ENCODE measurements at places on chromosomes 5 and 9.

DNA sequence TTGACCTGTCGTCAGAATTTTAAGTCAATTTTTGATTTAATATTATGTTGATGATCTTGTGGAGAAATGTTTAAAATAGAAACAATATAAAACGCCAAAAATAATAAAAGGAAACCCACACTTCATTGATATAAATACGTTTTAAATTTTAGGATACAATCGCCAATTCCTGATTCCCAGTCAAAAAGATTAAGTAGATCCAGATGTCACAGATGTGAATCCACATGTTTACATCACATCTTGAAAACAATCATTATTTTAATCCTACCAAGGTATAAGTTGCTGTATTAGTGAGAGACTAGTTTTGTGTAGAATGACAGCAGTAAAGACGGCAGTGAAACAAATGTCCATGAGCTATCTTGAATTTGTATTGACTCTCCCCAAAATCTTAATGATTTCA is 4.9 kb downstream of the TAS2R1 start:
- DNase-seq: no peak

- peak; percentile 10 for DNase-seq
Observed at GRCh38 chr5:139808481-139809330, 13.1 kb downstream of the PSD2 start.

DNA sequence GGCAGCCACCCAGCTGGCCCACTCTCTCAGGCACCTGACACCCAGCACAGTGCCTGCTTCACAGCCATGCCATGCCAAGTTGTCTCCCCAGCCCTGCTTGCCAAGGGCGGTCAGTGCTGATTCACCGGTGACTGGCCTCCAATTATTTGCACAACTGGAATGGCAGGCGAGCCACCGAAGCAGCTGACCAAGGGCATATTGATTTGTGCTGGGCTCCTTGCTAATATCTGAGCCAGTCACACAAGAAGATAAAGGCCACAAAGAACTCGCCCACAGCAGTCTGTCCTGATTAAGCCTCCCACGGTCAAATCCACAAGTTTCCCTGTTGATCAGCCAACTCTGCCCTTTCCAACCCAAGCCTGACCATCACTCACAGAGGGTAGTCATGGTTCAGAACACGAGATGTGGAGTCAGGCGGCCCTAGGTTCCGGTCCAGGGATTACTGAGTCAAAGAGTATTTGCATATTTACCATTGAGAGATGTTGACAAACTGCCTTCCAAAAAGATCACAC is 6.4 kb upstream of the EEIG1 start:
- DNase-seq: no peak

DNA sequence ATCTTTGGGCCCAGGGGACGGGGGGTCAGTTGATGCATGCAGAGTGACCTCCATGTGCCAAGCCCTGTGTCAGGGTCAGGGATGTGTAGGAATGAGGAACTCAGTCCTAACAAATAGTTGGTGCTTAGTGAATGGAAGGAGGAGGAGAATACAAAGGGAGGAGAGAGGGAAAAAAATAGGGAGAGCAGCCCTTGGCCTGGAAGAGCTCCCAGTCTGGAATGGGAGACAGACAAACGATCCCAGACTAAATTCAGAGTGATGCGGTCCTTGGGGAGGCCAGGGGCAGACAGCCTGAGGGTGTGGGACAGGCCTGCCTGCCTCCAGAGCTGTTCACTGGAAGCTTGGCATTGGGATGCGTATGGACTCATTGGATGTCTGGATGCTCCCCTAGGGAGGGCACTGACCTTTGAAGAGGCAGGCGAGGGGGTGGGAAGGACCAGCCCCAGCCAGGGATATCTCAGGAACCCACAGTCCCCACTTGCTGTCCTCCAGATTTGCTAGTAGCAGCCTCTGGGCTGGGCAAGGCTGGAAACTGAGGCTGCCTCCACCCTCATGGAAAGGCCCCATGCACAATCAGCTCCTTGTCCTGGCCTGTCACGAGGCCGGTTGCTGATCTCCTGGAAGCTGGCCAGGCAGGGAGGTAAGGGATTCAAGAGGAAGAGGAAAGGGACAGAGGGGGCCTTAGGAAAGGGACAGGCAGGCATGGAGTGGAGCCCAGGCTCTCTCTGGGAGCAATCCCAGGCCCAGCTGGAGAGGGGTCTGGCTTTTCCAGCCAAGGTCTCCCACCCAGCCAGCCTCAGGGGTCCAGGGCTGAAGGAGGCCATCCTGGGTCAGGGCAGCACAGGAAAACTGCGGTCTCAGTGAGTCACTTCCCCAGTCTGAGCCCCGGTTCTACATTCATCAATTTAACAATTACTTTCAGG is 69.0 kb upstream of the GGTA1 start:
- DNase-seq: no peak

DNA sequence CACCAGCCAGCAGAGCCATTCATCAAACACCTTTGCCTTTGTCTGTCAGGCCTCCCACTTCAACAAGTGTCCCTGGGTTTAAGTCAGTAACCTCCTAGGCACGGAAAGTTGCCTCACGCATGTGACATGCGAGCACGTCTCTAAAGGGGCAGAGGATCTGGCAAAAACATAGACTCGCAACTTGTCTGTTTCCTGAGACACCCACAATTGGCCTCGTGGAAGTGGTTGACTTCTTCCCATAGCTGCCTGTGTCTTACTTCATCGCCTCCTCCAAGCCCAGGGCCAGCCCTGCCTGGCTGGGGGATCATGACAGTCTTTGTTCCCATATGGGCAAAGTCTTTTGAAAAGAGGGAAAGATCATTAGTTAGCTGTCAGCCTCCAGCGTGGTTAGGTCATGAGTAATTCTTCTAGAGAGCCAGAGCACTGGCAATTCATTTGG is 35.5 kb upstream of the GLRX start:
- DNase-seq: no peak

DNA sequence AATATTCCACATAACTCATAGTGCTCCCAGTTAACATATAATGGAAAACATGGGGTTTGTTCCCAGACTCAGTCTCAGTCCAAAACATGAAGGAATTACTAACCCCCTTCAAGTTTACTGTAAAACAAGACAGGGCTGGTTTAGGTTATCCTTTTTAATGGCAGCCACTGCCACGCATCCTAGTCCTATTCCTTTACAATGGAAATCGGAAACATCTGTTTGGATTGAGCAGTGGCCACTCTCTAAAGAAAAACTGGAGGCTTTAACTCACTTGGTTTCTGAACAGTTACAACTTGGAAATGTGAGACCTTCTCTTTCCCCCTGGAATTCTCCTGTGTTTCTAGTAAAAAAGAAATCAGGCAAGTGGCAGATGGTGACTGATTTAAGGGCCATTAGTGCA is 609.9 kb upstream of the ACO1 start:
- no peak for DNase-seq

- DNase-seq: no peak
Observed at GRCh38 chr9:91348191-91348807, 13.4 kb downstream of the AUH start.

DNA sequence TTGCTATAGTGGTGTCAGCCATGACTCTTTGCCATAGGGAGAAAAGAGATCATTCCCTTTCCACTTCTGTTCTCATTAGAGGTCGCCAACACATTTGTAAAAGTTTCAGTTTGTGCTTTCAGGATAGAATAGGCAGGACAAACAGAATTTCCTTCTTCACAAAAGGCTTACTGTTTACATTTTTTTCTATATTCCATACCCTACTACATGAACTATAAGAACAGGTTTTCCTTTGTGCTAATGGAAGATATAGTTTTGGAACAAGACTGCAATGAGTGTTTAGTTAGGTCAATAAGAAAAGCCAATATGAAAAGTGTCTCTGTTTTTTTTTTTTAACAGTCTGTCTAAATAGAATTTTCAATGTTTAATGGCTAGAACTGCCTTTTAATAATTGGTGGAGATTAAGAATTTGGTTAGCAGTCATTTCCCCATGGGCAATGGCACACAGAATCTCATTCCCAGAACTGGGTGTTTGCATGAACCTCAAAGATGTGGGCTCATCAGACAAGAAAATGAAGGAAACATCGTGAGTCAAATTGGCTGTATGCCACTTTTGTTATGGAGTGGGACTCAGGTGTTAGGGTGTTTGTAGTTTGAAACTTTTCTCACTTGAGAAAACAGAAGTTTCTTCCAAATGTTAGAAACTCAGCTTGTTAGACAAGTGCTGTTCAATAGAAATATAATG is 75.2 kb upstream of the PRLR start:
- no peak for DNase-seq

DNA sequence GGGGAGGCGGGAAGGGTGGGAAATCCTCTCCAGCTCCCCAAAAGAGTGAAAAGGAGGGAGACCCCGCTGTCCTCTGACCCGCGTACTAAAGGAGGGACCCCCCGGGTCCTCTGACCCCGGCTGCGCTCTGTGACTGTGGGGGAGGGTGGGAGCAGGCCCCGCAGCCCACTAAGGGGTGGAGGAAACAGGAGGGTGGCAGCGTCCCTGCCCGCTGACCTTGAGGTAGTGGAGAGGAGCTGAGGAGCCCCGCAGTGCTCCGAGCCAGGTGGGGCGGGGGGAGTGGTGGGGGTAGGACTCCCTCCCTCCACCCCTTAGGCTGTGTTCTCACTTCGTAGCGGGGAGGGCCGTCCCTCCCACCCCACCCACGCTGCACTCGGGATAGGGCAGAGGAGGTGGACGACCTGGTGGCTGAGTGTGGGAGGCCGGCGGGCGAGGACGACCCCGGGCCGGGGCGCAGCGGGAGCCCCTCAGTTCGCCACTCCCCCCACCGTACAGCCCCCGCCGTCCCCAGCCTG is 449 bp upstream of the ADCY2 start:
- no peak for DNase-seq

DNA sequence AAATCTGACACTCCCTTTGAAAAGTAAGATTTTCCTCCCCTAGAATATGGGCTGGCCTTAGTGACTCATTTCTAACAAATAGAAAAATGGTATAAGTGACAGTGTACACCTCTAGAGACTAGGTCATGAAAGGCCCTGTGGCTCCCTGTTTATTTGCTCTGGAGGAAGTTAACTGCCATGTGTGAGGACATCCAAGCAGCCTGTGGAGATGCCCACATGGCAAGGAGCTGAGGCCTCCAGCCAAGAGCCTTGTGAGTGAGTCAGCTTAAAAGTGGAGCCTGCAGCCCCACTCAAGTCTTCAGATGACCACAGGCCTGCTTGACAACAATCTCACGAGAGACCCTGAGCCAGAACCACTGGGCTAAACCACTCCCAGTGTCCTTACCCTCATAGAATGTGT is 128.1 kb upstream of the LHFPL2 start:
- DNase-seq: no peak

DNA sequence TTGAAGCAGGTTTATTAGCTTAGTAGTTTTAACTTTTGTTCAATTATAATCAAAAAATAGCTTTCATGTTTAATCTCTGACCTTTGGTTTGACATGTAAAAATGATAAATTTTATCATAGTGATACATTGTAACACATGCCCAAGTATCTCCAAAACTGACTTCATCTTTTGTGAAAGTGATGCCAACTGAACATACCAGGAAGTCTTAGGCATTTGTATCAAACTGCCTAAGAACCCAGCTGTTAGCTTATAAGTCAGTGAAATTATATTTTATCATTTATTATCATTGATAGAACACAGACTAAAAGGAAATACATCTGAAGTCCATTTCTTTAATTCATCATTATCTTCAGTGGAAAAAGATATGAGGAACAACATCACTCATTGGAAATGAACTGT is 39.1 kb downstream of the NIPBL start:
- no peak for DNase-seq

DNA sequence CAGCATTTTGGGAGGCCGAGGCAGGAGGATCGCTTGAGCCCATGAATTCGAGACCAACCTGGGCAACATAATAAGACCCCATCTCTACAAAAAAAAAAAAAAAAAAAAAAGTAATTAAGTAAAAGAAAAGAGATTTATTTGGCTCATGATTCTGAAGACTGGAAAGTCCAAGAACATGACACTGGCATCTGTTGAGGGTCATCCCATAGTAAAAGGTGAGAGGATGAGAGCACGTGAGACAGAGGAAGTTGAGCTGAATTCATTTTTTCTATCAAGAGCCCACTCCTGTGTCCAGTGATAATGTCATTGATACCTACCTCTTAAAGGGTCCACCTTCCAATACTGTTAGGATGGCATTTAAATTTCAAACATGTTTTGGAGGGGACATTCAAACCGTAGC is 19.8 kb downstream of the CREBRF start:
- no peak for DNase-seq

DNA sequence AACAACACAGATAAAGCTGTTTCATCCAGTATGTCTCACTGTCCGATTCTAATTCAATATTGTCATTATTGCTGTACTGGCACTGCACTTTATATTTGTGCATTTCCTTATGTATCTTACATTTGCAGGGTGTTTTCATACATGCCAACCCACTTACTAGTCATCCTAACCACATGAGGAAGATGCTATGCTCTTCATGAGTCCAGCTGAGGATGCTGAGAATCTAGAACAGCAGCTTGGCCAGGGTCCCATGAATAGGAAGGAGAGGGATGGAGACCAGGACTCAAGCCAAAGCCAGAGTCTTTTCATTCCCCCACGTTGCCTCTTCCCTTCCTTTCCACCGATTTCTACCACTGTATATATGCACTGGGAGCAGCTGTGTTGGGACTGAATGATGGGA is 292.8 kb upstream of the KLF4 start:
- DNase-seq: no peak

DNA sequence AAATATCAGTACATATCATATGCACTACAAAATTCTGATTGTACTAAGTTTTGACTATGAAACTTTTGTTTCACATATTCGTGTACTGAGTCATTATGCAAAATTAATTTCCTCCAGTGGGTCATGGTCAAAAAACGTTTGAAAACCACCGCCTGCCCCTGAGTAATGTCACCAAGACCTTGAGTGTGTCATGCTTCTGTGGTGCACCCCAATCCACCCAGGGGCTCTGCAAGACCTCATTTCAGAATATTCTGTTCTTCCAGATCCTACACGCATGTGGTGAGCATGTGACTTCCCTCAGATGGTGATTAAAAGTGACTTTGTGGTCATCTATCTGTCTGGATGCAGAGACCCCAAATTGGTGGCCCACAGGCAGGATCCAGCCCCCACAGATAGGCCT is 31.0 kb downstream of the ABLIM3 start:
- no peak for DNase-seq

- DNase-seq: no peak
Observed at GRCh38 chr9:129570450-129571297, 50.2 kb downstream of the C9orf50 start.

DNA sequence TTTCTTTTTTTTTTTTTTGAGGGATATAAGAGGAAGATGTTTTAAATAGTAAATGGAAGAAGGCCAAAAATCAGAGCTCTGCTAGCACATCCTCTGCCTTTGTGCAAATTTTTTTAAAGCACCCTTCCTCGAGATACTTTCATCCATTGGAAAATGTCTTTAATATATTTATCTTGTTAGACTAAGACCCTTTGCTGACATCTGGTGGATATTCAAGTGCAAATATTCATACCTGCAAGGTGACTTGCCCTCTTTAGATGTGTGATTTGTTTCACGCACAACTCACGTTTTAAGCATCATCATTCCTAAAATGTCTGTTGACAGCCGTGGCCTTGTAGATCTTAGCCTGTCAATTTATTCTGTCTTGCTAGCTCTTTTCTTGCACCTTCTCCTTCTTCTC is 258.5 kb downstream of the AGTPBP1 start:
- DNase-seq: no peak

DNA sequence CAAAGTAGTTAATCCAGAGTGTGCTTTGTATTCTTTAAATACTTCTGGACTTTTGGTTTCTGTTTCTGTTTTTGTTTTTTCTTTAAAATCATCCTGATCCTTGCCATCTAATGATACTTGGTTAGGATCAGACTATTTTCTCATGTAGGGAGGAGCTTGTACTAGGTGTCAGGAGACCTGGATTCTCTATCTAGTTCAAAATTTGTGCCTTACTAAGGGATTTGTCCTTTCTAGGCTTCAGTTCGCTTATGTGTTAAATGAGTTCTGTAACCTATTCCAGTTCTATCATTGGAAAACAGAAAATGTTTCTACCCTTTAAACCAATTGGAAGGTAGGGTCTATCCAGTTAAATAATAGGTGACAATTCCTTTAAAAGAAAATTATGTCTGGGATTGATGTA is 3.3 kb upstream of the MEF2C start:
- DNase-seq: no peak

Measured in CD4-positive, alpha-beta T cell treated with Interleukin-12 subunit alpha and Interleukin-12 subunit beta, for 1 hour (primary cell).